ENCODE measurements at places on chromosomes 2 and 18.

- DNase-seq: peak; percentile 25
These were observed 1.9 kb downstream of the OTX1 start for GRCh38 chr2:63052411-63053080.

GRCh38 chr2:234805836-234806235 is 146.0 kb upstream of the SH3BP4 start:
- DNase-seq: no peak

DNA sequence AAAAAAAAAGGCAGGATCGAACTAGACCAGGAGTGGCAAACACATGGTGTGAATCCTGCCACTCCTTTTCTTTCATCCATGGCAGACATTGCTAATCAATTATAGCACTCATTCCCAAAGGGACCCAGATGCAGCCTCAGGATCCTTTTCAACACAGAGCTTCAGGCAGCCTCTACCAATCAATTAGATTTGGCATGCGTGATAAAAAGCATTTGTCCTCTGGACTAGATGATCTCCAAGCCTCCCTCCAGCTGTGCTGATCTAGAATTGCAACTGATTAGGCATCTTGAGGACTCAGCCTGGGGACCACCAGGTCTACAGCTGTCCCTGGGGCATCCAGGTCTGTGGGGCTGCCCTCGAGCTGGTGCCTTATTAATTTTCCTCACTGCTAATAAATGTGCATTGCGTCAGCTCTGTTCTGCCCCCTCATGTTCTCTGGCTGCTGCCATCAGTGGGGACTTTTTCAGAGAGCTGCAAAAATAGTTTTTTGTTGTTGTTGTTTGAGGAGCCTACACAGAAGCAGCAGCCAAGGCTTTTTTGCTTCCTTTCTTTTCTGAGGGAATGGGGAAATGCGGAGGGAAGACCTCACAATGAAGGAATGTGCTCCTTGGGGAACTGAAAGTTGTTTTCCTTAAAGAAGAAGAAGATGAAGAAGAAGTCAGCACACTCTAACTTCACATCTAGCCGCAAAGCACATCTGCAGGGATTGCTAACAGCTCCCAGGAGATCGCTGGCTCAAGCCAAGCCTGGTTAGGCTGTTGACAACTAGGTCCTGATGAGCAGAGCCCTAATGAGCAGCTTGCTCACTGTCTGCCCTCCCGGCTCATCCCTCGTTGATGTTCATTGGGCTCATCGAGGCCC is 8.8 kb upstream of the ATOH8 start:
- no peak for DNase-seq

DNA sequence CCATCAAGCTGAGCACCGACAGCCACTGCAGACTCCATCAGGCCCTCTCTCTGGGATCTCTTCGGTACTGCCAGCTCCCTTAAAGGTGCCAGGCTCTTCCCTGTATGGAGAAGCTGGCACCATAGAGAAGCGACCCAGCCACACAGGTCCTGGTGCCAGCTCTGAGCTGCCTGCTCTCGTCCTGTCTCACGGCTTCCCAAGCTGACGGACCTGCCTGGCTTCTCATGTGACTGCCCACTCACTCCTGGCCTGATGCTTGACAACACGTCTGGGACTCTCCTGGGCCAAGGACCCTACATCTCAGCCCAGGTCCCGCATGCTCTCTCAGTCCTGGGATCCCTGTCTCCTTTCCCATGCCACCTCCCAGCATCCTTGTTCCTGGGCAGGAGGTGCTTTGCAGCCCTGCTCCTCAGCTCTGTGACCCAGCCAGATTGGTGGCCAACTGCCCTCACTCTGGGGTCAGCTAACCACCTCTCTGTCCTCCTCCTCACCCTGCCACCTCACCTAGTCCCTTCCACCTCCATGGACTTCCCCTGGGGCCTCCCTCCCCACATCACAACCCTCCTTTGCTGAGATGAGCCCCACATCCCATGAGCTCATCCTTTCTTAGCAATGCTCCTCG is 12.5 kb upstream of the ATOH8 start:
- DNase-seq: no peak

- no peak for DNase-seq
These were observed 278.4 kb upstream of the FIGN start for GRCh38 chr2:164014068-164014731.

DNA sequence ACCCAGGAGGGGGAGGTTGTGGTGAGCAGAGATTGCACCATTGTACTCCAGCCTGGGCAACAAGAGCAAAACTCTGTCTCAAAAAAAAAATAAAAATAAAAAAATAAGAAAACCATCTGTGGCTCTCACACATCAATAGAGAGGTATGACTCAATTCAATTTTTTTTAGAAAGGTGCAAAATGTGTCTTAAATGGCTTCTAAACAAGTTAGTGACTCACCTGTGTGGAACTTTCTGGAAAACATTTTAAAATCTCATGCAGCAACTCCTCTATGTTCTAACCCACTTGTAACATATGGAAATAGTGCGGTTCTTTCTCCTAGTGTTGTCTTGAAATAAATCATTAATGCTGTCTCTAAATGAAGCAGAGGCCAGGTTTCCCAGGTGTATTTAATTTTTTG is 10.7 kb upstream of the SULT1C4 start:
- DNase-seq: no peak

DNA sequence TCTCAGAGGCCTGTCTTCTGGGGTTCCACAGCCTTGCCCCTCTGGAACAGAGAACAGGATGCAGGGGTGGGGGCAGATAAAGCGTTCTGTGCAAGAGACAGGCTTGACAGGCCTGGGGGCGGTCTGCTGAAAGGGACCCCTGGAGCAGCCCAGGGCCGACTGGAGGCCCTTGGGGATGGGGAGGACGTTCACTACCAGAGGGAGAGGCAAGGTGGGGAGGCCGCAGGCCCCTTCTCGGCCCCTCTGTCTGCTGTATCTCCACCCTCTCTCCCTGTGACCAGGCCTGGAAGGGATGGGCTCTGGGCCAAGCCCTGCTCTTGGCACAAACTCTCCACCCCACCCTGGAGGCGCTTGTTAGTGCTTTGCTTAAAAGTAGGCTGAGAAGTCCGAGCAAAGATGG is 27.3 kb upstream of the INHBB start:
- no peak for DNase-seq

DNA sequence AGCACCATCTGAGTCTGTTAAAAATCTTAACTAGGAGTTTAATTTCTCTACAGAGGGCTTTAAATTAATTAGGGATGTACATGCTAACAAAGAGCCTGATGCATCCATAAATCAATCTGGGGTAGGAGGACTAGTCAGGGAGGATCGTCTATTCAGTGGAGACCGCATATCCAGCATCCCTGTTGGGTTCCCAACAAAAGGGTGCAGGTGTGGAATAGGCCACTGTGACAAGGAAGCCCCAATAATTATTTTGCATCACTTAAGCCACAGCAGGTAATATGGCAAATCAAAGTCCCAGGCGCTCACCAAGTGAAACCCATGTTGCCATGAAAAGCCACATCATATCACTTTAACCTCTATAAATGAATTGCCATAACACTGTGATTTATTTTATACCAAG is 392.3 kb downstream of the NCKAP5 start:
- no peak for DNase-seq

- DNase-seq: no peak
These were observed 19.9 kb upstream of the RAB31 start for GRCh38 chr18:9688036-9688741.

- no peak for DNase-seq
These were observed 1338.4 kb upstream of the CHAC2 start for GRCh38 chr2:52429171-52429570.

DNA sequence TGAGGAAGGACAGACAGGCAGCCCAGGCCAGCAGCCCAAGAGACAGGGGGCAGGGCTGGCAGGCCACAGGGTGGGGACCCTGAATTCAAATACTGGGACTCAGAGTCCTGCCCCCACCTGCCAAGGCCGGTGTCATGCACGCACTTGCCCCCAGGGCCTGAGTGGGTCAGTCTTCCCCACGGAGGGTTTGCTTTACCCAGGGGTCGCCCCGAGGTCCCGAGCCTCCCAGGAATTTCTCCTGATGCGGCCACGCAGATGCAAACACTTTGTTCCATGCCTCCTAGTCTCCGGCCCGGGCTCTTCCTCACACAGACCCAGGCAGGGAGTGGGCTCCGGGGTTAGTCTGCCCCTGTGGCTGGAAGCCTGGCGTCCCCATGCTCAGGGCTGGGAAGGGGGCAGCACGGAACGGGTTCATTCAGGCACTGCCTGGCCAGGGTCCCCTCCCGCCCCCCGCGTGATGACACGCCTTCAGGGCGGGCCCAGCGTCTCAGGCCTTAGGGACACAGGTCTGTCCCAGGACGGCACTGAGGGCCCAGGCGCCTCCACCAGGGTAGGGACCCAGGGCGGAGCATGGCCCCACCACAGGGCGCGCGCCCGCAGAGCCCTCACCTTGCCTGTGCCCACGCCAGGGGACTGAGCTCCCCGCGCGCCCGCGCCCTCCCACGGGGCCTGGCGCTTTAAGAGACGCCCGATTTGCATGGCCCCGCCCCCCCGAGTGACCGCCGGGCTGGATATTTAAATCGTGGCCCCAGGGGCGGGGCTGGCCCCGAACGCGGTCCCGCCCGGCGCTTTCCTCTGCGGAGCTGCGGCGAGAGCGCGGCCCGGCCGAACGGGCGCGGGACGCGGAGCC is at the start of gene SNED1:
Gene SNED1 (plus strand): TSS at position 763 of the 850 bp plus-strand sequence. CDS start 220 bp downstream, outside the sequence.
- DNase-seq: peak; percentile 82

DNA sequence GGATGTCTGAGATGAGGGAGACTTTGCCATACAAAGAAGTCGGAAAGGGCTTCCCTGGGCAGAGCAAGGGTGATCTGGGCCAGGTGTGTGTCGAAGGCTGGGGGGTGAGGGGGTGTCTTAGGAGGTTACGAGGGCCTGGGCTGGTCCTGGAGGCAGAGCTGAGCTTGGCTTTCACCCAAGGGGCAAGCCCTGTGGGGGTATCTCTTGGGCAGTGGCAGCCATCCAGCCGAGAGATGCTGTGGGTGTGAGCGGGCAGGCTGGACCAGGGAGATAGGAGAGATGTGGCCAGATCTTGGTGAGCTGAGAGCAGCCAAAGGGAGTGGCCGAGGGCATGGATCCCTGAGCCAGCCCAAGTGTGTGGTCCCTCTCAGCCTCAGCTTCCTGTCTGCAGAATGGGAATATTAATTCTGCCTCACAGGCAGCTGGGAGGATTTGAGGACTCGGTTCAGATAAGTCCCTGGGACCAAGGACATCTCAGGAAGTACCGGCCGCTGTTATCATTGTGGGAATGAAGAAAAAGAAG is 33.0 kb downstream of the MAL start:
- DNase-seq: no peak

DNA sequence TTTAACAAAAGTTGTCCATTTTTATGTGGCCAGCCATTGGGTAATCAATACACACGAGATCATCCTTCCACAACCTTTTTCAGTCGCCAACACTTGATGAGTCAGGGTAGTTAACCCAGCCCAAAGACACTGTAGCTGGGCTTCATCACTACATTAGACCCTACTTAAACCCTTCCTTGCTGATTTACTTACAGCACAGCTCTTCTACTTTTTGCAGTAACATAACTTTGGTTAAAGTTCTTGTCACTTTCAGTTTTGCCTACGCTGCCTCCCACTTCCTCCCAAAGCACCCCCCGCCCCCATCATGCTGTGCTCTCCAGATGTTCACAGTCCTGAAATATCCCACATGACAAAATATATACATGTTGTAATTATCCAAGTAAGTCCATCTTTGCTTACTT is 103.6 kb downstream of the CDK15 start:
- DNase-seq: peak; percentile 50

GRCh38 chr2:26235089-26235488 is 9.3 kb downstream of the HADHA start:
- no peak for DNase-seq

GRCh38 chr2:130366720-130367119 is 10.9 kb downstream of the PTPN18 start:
- DNase-seq: no peak

GRCh38 chr18:22253676-22254075 is 84.3 kb downstream of the GATA6 start:
- no peak for DNase-seq

DNA sequence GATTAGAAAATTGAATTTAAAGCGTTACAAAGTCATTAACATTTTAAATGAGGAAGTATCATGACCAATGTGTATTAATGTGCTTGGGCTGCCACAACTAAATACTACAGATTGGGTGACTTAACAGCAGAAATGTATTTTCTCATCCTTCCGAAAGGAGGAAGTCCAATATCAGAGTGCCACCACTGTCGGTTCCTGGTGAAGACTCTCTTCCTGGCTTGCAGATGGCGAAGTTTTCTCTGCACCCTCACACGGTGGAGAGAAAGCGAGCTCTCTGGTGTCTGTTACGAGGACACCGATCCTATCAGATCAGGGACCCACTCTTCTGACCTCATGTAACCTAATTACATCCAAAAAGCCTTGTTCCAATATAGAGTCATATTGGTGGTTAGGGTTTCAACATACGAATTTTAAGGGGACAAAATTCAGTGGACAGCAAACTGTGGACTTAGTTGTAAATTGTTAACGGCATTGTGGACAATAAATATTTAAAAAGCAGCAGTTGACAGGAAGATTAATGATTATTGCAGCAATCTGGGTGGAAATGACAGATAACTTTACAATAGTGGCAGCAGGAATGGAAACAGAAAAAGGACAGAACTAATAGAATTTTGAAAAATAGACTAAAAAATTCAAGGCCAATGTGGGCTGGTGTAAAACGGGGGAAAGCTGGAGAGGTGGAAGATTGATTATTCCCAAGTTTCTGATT is 35.1 kb upstream of the CYRIA start:
- no peak for DNase-seq

DNA sequence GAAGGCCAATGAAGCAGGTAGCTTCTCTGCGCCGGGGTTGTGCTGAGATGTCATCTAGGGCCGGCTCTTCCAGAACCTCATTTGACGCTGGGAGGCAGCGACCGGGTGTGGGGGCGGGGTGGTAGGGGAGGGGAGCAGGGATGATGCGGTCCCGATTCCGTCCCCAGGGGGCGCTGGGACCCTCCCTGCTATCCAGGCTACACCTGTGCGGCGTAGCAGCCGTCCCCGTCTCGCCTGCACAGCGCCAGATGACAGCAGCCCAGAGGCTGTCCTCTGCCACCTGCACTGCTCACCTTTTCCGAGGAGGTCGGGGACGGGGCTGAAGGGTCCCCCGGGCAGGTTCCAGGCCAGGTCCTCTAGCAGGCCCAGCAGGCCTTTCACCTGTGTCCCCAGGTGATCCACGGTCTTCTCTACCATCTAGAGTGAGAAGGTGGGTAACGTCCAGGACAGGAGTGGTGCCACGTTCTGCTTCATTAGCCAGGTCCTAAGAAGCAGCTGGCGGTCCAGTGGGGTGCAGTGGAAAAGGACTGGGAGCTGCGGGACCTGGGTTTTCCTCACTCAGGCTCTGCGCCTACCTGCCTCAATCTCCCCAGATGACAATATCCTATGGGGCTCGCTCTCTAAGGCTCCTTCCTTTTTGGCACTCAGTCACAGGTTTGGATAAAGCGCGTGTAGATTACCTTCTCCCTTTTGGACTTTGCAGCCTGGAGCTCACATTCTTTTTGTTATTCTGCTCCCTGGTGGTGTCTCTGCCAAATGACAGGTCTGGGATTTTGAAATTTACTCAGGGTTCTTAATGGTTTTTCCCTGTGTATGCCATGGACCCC is 56.0 kb upstream of the RAB6C start:
- DNase-seq: no peak
